ENCODE measurements at places on chromosomes 5 and 9.

GRCh38 chr9:15755660-15756059 lies 202.8 kb downstream of the CCDC171 start:
- no peak for DNase-seq

DNA sequence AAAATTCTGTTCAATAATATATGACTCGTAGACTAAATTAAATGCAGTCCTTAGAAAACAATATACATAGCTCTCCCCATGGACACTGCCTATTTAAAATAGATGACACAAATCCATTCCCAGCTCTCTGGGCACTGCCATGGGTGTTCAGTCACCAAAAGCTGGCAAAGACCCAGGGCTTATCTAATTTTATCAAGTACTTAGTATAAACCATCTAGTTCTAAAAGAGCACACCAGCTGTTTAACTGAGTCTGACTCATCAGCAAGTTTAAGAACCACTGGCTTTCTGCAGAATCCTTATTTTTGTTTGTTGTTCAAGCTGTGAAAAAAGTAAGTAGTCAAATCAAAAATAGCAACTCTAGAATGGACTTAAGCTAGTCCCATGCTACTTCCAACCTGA lies 107.6 kb downstream of the PLPP1 start:
- peak; percentile 70 for DNase-seq

GRCh38 chr9:74303945-74304344 lies 193.2 kb upstream of the RORB start:
- no peak for DNase-seq

DNA sequence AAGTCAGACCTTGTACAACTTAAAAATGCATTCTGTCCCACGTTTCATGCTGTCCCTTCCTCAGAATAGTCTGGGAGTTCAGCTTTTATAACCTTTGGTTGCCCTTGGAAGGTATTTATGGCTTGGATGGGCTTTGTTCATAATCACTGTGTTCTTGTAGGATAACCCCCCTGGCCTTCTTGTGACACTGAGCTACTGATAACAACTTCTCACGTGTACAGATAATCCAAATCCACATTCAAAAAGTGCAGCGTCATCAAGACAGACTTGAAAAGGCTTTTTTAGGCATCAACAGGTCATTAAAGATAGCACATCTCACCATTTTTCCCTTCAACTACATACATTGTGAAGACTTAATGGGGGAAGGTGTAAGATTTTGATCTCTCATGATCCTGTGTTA lies 42.0 kb downstream of the SLC1A3 start:
- DNase-seq, result no peak

DNA sequence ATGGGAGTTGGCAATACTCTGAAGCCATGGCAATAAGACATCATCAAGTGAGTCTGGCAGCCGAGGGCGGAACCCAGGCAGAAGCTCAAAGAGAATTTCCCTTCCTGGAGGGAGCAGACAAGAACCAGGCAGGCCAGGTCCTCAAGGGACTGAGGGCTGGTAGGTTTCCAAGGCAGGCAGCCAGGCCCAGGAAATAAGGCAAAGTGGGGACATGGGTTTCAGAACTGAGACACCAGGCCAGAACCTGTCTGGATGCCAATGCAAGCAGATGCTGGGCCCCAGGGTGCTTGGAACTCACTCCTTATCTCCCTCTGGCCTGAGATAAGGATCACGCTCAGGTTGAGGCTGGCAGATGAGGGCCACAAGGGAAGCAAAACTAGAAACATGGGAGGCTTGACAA lies 8.9 kb downstream of the TSSK1B start:
- no peak for DNase-seq

DNA sequence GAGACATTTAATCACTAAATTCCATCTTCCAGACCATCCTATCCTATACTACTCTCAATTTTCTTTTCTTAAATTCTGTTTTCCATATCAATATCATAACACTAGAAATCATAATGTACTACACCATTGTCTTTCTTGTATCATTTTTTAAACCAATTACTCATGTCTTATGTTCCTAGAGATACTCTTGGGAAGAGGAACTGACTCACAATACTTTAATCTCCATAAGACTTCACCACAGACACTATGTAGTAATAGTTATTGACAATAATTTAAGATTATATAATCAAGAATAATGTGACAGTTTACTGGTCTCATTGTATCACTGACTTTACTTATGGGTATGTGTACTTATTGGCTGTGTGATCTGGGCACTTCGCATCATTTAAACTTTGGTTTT lies 43.8 kb downstream of the PCDHGC5 start:
- no peak for DNase-seq

GRCh38 chr5:14988223-14988622 lies 116.6 kb upstream of the ANKH start:
- no peak for DNase-seq

GRCh38 chr9:134968011-134968822 lies 50.5 kb upstream of the FCN1 start:
- DNase-seq, result no peak

DNA sequence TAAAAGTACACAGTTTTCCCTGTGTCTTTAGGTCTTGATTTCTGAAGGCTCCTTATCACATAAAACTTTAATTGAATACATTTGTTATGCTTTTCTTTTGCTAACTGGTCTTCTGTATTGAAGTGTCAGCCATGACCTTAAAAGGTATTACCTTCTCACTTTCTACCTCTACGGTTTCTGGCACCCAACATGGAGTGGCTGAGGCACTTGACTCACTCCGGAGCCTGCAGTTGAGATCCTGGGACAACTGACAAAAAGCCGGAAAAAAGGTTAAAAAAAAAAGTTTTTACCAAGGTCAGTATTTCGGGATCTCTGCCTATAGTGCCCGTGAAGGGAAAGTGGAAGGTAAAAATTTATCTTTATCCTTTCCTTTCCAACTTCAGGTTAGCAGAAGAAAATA lies 197.0 kb downstream of the ARRDC3 start:
- DNase-seq, result no peak

- DNase-seq, result peak; percentile 12
These were observed 52.2 kb downstream of the CDC42SE2 start for GRCh38 chr5:131316026-131316425.

DNA sequence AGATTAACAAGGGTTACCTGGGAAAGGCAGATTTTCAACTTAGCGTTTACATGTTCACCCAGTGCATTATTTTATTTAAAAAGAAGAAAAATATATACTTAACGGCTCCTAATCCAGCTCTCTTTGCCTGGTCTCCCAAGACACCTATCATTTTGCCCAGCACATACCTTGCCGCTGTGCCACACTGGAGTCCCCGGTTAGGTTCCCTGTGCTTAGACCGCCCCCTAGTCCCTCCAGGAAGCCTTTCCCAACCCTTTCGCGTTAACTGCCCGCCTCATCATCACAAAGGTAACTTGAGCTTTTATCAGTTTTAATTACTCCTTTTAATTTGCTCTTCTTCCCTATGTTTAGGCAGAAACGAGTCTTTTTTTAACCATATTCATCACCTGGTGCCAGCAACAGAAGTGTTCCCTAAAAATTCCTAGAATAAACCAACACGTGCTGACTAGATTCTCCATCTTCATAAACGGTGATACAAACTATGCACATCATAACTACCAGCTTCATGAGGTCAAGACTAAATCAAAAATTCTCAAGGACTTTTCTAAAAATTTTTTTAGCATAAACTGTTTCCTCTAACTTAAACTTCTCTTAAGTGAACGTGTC lies 19.7 kb downstream of the DNAJA1 start:
- DNase-seq, result peak; percentile 15

DNA sequence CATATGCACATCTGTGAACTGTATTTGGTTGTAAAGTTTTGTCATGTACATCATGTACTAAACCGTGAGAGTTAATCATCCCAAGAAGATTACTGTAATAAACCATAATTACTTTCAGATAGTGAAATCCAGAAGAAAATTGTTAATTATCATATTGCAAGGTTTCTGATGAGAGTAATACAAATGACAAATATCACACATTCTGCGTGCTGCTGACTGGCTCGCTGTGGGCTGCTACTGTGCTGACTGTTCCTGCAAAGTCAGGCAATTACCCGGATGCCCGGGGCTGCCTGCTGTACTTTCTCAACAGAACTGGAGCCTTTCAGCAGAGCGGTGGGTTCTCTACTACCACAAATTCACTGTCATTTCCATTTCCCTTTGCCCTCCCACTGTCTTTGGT lies 68.3 kb downstream of the SMARCA2 start:
- DNase-seq, result no peak

All from fibroblast of skin of scalp (primary cell).